T-helper 2 cell (primary cell): ENCODE measurements at places on chromosomes 5 and 9.
A peak's percentile ranks its signal among the peaks of the same experiment; 100 is the strongest.

GRCh38 chr9:135887585-135888050 is 19.7 kb downstream of the CAMSAP1 start:
- no peak for DNase-seq

DNA sequence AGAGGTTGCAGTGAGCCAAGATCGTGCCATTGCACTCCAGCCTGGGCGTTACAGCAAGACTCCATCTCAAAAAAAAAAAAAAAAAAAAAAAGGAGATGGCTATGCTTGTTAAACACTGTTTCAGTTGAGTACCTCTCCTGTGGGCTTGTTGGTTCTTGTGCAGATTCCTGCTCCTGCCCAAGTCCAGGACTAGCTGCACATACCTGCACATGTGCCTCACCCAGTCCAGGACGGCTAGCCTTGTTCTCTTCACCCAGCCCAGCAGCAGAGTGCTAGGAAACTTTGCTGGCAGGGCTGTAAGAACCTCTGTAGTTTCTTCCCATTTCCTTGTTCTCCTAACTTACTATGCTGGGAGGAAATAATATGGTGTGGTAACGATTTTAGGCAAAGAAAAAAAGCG is 234.1 kb upstream of the DMRT1 start:
- no peak for DNase-seq

GRCh38 chr9:28984016-28984415 is 1410.7 kb upstream of the C9orf72 start:
- no peak for DNase-seq

GRCh38 chr5:103645816-103646215 is 83.2 kb upstream of the NUDT12 start:
- DNase-seq: no peak

GRCh38 chr5:124504081-124504916 is 242.1 kb downstream of the ZNF608 start:
- no peak for DNase-seq

- no peak for DNase-seq
Measured at GRCh38 chr9:113477661-113478060, 14.1 kb downstream of the RGS3 start.

DNA sequence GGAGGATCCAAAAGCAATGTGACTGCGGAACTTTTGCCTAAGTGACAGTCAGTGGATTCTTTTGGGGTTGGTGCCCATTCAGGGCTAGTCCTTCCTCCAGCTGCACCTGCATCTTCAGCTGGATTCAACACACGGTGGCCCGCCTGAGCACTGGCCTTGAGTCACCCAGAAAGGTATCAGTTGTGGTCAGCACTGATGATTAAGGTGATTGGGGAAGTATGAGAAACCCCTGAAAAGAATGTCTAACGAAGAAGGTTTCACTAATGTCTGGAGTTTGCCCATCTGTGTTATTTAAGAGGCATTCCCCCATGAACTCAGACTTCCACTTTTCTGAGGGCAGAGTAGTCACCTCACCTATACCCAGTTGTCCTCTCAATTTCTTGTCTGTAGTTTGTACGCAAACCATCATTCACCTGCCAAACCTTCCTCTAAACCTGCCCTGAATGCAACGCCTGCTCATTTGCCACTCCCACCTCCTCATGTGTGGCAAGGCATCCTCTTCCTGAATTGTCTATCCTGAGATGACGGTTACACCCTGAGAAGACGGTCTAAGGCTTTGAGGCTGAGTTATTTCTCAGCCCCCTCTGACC is 27.2 kb downstream of the CSF2 start:
- DNase-seq: peak; percentile 60

- DNase-seq: no peak
Measured at GRCh38 chr5:110062246-110062645, 372.5 kb downstream of the MAN2A1 start.

- no peak for DNase-seq
Measured at GRCh38 chr5:61496446-61496845, 164.4 kb downstream of the ZSWIM6 start.

DNA sequence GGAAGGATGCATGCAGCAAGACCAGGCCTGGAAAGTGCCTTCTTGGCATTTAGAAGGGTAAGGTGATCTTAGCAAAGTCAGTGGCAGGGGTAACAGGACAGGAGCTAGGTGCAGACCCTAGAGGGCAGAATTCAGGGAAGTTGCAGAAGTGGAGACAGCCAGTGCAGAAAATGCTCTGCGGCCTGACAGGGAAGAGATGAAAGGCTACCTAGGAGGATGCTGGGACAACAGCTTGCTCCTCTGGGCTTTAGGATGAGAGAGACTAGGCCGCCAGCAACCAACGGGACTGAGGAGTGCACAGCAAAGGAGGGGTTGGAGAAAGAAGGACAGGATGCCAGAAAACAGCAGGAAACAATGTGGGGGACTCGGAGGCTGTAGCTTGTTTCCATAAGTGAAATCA is 219.9 kb downstream of the FSTL4 start:
- DNase-seq: no peak

DNA sequence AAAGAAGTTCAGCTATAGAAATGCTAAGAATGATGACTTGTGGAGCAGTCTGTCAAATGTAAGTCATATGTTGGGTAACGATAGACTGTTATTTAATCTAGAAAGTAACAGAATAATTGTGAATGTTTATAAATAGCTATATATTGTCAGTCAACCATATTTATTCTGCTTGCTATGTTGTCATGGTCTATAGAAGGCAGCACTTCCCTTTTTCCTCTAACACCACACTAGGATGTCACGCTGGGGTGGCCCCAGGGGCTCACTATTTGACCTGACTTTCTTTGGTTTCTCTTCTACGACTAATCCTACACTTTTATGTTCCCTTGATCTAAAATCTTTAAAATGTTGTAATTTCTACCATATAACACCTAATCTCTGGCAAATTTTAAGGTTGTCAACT is 20.5 kb downstream of the ERAP2 start:
- peak; percentile 29 for DNase-seq

DNA sequence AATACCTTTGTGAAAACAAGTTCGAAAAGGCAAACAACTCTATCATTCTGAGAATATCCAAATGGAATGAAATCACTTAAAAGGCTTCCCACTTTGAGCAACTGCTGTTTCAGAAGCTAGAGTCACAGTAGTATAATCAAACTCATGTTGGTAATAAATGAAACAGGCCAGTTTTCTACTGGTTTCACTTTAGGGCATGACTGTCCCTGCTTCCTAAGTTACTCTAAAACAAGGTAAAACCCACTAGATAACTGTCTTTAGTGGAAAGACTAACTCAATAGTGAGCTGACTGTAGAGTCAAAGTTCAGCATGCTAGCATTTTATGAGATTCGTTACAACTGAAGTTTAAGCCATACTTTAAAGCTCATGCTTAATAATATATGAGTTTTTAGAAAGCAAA is 6.0 kb downstream of the CDC26 start:
- no peak for DNase-seq

DNA sequence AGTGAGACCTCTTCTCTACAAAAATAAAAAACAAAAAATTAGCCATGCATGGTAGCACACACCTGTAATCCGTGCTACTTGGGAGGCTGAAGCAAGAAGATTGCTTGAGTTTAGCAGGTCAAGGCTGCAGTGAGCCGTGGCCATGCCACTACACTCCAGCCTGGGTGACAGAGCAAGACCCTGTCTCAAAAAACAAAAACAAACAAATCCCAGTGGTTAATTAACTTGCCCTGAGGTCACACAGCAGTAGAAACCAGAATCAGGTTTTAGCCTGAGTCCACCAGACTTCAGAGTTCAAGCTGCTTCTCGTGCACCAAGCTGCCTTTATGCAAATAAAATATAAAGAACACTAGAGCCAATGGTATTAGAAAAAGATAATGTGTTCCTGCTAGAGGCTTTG is 169.7 kb downstream of the GOLPH3 start:
- DNase-seq: no peak

DNA sequence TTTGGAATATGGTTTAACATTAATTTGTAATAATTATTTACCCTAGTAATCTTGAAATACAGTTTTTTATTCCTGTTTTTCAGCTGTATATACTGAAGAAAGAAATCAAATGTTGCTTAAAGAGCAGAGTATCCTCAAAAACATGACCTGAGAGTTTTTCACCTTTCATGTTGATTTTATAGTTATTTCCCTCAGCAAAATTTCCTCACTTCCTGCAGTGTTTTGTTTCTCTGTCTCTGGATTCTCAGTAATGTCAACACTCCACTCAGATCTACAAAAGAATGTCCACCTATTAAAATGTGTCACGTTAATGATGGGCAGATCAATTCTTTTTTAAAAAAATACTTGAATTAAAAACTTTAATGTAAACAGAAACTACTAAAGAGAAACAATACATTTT is 398.3 kb downstream of the ANXA1 start:
- no peak for DNase-seq

- no peak for DNase-seq
Measured at GRCh38 chr9:107707428-107707837, 217.9 kb upstream of the KLF4 start.

DNA sequence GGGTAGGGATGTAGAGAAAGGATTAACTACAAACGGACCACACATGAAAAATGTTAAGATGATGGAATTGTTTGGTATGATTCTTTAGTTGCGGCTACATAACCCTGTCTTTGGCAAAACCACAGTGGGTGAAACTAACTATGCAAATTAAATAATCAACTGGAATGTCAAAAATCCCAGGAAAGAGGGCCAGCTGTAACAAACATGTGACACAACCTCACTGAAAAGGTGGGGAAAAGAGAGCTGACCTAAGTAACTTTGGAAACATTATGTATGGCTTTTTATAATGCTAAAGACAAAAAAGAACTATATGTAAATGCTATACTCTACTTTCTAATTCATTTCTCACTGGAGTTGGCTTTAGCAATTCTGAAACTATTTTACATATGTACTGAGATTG is 252.0 kb downstream of the MRPS30 start:
- DNase-seq: no peak

GRCh38 chr5:158064334-158065123 is 205.6 kb upstream of the CLINT1 start:
- DNase-seq: no peak

DNA sequence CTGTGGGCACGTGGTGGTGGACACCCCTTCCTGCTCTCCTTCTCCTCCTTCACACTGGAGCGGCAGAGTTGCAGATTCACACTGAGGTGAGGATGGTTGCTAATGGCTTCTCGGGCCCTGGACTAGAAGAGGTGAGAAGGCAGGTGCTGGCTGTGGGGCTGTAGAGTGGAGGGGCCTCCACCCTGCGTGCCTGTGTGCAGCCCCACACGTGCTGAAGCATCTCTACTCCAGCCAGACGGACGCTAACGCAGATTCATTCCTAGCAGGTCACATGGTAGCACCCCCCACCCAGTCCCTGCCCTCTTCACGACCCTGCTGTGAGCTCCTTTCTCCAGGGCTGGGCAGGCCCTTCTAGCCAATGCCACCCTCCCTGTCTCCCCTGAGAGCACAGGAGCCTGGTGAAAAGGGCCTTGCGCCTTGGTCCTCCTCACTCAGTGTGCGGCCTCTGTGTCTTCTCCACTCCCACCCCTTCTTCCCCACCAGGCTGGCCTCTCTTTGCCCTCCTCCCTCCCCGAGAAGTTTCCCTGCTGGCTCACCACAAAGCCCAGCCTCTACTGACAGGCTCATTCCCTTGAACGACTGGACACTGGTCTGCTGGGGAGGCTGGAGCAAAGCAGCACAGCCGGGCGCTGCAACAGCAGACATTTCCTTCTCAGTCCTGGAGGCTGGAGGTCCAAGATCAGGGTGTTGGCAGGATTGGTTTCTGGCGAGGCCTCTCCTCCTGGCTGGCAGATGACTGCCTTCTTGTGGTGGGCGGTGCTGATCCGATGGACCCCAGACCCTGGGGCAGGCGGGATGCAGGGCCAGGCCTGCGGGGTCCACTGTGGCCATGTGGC is 14.2 kb downstream of the CACNA1B start:
- no peak for DNase-seq
